ENCODE measurements at places on chromosomes 5 and 9.
A peak's percentile ranks its signal among the peaks of the same experiment; 100 is the strongest.

GRCh38 chr9:4821133-4821532, 28.4 kb downstream of the RCL1 start:
- DNase-seq = no peak

DNA sequence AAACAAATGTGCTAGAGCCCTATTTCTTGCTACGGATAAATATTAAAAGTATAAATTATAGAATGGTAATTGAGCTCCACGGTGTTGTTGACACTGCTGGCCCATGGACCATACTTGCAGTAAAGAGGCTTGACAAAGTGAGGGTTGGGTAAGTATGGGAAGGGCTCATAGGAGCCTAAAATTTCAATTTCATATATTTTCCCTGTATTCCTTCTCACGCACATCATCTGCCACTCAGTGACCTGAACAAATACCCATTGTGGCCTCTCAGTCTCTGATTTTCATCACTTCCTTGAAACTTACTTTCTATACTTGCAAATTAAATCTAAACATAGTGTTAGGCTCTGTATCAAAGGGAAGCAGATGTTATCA, 116.5 kb downstream of the PIK3R1 start:
- no peak for DNase-seq

DNA sequence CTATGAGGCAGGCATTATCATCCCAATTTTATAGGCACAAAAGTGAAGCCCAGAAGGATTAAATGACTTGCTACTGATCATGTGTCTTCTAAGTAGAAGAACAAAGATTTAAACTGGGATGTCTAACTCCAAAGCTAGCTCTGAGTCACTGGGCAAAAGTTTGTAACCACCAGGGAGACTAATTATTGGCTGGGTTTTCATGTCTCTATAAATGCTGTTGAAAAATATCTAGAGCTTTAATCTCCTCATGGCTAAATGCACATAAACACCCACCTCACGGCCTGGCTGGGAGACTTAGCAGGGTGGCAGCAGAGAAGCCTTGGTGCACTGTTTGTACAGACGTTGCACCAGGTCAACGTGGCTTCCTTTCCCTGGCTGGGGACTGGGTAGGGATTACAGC, 144.6 kb downstream of the MELK start:
- DNase-seq = no peak

DNA sequence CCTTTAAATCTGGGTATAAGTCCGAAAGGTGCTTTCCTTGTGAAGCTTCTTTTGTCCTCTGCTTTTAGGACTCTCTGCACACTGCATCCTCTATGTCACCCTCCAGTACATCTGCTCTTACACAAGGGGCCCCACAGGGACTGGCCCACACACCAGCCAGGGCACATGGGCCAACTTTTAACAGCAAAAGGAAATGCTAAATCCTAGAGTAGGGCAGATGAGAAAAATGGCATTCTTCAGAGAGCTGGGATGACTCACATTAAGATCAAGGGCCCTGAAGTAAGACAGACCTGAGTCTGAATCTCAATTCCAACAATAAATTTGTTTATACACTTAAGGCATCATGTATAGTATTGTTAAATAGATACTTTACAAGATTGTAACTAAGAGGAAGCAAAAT, 40.3 kb upstream of the CDKN2B start:
- DNase-seq = peak; percentile 9

DNA sequence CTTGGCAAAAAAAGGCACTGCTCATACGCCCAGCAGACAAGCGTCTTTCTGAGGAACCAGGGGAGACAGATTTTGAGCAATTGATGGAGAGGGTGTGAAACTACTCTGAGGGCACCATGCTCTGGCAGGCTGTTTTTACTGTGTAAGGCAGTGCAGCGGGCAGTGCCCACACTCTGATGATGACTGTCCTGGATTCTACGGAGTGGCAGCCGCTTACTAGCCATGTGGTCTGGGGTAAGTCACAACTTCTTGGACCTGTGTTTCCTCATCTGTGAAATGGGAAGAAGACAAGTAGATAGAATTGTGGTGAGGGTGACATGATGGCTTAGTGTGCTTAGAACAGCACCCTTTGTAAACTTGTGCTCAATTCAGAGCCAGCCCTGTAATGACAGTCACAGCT, 38.8 kb downstream of the FABP6 start:
- no peak for DNase-seq

DNA sequence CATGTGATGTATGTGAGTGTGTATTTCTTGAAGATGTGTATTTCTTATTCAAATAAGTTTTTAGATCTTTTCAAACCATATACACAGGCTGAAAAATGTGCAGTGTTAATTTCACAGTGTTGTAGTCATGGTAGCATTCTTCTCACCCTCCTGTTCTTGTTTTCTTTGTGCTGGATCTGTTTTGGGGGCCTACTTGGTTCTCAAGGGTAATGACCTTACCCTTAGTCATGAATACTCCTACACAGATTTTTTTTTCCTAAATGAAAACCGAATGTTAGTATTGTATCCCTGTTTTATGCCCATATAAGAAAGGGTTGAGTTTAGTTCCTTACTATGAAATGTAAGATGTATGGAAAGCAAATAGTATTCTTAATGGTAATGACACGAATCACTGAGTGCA, 88.0 kb downstream of the SLC44A1 start:
- no peak for DNase-seq

GRCh38 chr9:73775757-73776156, 624.1 kb downstream of the ANXA1 start:
- DNase-seq = no peak

- no peak for DNase-seq
These were observed 55.8 kb downstream of the GNAQ start for GRCh38 chr9:77975806-77976205.

- no peak for DNase-seq
These were observed 6.0 kb downstream of the SLC6A7 start for GRCh38 chr5:150195736-150196485.

DNA sequence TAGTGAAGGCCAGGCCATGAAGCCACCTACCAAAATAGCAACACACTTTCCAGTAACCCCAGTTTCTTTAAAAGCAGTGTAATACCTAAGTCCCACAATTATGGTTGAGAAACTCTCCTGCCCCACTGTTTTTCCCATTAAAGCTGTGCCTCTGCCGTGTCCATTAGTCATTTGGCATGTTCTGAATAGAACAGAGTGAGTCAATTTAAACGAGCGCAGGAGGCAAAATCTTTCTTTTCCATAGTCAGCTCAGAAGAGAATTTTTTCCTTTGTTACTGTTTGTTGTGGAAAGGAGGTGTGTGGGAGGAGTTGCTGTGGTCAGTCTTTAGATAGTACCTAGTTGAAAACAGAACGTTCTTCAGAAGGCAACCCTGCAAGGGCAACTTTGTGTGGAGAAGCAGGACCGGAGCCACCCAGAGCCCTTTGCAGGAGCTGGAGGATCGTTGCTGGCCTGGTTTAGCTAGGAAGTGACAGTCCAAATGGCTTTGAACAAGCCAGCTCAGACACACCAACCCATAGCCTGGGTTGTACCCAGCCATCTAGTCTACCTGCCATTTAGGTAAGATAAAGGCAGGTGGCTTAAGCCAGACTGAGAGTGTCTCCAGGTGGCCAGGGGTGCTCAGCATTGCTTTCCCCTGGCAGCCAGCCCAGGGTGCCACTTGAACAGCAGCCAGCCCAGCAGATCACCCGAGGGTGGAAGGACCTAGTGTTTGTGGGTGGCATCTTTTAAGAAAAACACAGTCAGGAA, 30.4 kb downstream of the GADD45G start:
- DNase-seq = peak; percentile 79

DNA sequence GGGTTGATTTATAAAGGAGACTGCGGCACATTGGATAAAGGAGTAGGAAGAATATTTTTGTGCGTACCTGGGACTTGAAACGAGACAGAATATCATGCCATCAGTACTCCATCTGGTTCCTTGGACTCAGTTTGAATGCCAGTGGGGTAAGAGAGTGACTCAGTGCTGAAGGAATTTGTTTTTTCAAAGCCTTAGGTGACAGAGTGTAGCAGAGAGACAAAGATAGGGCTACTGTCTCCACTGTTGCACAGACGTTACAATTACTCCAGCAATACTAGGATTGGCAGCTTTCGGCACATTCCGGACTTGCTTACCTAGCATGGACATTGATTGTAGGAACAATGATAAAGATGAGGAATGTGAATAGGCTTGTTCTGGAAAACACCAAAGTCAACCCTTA, 250.7 kb downstream of the KCTD16 start:
- DNase-seq = peak; percentile 29

- no peak for DNase-seq
These were observed 3.5 kb downstream of the LMX1B start for GRCh38 chr9:126617003-126617822.

DNA sequence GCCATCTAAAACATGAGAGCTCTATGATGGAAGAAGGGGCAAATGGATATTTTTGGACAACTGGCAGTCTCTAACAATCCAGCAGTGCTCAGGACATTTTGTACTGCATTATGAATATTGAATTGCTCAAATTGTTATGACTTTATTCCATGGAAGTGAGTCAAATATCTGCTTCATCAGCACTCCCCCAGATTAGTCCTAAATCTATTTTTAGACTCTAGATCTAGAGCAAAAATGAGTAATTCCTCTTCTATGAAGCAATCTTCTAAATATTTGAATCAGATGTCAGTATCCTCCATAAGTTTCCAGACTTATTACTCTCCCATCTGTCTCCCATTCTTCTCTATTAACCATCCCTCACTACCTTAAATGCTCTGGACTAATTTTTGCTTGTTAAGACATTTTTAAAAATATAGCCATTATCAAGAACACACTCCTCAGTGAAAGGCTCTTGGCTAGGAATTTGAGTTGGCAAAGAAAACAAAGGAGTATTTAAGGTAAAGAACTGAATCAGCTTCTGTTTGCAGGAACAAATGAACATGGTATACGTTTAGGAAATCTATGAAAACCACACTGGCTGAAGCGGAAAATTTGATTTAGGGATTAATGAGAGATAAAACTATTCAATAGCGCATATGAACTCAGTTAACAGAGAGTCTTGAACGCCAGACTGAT, 300.9 kb downstream of the MCTP1 start:
- no peak for DNase-seq

GRCh38 chr5:133311176-133311575, 259.4 kb downstream of the HSPA4 start:
- no peak for DNase-seq

- DNase-seq = peak; percentile 65
These were observed 287.0 kb downstream of the GAS1 start for GRCh38 chr9:86660146-86660943.

- no peak for DNase-seq
These were observed 90.6 kb downstream of the PRRT1B start for GRCh38 chr9:131635892-131636291.

DNA sequence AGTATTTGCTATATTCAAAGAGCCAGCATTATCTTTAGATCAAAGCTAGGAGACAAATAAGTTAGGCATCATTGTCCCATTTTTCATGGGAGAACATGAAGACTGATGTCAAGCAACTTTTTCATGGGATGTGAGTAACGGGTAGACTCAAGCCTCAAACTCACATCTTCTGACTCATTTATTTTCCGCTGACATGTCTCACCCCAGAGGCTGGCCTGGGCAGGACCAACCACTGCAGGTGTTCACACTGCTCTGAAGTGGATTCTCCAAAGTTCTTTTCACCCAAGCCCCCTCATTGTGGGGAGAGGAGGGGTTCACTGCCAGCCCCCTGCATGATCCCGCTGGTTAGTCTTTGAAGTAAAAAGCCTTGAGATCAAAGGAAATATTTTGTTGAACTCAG, 34.9 kb upstream of the BASP1 start:
- no peak for DNase-seq

- DNase-seq = no peak
These were observed 177.4 kb downstream of the NTRK2 start for GRCh38 chr9:84846906-84847305.

DNA sequence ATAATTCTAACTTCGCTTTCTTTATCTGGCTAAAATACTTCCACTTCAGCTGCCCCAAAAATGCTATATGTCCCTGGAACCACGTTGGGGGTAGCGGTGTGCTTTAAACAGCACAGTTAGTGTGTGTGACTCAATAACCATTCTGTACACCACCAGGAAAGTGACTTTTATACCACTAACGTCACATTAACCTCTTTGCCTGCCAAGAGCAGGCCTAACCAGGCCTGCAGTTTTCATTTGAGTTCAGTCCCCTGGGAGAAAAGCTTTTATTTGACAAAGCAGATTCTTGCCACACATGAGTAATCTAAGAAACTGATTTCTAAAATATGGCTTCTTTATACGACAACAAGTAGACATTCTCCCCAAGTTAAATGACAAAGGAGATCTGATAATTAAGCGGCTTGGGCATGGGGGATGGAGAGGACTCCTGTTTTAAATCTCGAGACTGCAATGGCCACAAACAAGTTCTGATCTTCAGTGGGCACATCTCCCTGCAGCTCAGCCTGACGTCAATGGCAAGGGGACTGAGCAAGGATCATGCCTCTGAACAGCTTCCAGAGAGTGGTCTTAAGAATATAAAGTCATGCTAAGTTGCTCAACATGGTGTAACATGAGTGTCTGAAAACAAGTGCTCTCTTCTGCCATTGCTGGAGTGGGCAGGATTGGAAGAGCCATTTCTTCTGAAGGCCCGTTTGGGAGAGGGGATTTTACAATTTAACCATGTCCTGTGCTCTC, 91.8 kb downstream of the GLIS3 start:
- DNase-seq = no peak

- DNase-seq = no peak
These were observed 621.1 kb upstream of the CDH18 start for GRCh38 chr5:20609126-20609525.

All from kidney glomerular epithelial cell (primary cell).